Activated T-helper 1 cell treated with anti-CD3 and anti-CD28 coated beads, Interleukin-12 subunit alpha, Interleukin-12 subunit beta, Interleukin-2, Interleukin-4 antibody, amounts not matched to agents 30 ng/mL and 10 ng/mL and 1 ng/mL, durations not matched to agents 14 hours and 24 hours and 36 hours (primary cell): ENCODE measurements at places on chromosomes 3 and 15.

- no peak for DNase-seq
Observed at GRCh38 chr3:174862101-174862500, 3.0 kb downstream of the NAALADL2 start.

DNA sequence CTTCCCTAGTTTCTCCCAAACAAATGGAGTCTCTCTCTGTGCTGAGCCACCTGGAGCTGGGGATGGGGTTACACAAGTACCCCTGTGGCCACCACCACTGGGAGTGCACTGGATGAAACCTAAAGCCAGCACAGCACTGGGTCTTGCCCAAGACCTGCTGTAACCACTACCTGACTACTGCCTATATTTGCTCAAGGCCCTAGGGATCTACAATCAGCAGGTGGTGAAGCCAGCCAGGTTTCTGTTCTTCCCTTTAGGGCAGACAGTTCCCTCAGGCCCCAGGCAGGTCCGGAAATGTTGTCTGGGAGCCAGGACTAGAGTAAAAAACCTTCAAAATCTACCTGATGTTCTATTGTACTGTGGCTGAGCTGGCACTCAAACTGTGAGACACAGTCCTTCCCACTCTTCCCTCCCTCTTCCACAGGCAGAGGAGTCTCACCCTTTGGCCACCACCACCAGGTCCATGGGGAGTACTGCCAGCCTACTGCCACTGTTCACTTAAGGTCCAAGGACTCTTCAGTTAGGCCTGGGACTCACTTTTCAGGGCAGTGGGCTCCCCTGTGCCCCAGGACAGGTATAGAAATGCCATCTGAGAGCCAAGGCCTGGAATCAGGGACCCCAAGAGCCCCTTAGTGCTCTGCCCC, 23.8 kb downstream of the C3orf20 start:
- no peak for DNase-seq

DNA sequence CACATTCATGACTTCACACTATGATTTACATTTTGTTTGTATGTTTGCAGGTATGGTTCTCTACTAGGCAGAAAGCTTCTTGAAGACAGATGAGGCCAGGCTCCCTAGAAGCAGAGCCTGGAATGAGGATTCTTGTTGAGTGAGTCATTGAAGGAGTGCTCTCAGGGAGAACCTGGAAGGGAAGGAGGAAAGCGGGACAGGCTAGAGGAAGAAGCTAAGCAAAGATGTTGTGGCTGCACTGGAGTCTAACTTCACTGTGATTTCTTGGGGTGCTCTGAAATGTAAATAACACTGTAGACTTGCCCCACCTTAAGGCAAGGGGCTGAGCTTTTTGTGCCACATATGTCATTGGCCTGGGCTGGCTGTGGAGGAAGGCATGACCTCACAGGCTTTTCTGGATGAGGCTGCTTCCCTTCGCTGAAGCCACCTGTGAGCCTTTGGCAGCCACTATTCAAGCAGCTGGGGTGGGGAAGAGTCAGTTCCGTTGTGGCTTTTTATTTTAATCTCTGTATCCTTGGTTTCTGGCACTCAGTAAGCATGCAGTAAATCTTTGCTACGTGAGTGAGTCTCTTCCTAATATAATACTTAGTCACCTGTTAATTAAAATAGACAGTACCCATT, 307.3 kb downstream of the SV2B start:
- DNase-seq = no peak

- no peak for DNase-seq
Observed at GRCh38 chr3:161293381-161293780, 72.3 kb downstream of the NMD3 start.

- no peak for DNase-seq
Observed at GRCh38 chr3:124748560-124749198, 18.4 kb downstream of the UMPS start.

DNA sequence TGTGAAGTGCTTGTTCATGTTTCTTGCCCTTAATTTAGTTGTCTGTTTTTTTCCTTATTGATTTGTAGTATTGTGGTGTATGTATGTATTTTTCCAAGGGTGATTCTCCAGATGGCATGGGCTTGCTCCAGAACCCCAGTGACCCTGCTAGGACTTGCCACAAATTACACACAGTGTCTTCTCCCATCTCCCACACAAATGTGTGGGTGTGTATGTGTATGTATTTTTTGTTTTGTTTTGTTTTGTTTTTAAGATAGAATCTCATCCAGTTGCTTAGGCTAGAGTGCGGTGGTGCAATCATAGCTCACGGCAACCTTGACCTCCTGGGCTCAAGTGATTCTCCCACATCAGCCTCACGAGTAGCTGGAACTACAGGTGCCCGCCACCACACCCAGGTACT, 36.2 kb upstream of the ARID3B start:
- no peak for DNase-seq

GRCh38 chr3:71926616-71927015, 141.7 kb upstream of the PROK2 start:
- no peak for DNase-seq

DNA sequence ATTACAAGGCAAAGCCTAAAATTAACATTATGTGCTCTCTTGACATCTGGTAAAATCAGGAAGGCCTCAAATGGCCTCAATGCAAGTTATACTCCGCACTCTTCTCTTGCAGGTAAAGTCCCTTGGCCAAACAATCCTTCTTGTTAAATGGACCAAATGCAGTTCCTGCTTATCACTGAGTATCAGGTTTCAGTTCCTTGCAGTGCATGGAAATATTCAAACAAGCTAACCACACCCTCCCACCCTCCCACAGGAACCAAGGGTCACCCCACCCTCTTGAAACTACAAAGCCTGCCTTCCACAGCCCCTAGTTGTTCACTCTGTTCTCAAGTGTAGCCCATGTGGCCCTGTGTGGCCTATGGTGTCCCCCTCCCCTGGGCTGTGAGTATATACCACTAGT, 171.9 kb upstream of the CADPS start:
- DNase-seq = no peak

DNA sequence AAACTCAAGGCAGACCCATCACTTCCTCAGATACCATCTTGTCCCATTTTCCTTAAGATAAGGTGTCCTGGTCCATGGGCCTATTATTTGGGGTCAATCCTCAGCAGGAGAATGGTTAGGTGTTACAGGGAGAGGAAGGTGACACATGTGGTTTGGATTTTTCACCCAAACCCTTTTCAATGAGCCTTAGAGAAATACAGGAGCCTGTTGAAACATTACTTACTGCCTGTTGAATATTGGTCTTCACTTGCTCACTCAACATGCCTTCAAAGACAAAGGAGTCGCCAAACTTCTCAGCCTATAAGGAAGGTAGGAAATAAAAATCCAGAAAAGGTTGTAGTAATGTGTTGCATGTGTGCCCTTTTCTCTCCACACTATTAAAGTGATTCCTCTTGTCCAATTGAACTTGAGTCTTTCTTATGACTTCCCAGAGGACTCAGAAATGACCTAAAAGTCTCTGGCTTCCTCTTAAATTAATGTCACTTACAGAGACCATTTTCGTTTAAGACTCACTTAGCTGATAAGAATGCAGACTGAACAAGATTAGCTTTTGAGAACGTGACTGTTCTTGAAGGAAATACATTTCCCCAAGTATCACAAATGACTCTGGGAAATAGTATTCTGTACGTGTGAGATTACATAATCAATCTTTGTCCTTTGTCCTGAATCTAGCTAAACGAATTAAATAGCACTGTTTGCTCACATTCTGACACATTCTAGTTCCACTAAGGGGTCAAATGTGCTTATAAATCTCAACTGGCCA, 17.8 kb downstream of the SUMF1 start:
- DNase-seq = no peak

- DNase-seq = no peak
Observed at GRCh38 chr3:133474251-133474801, 74.5 kb downstream of the BFSP2 start.
